ENCODE measurements at places on chromosomes 3 and 15. TPM values are rescaled to one million over a fixed set of nuclear protein-coding genes. Genes with fewer than 3 reads are reported as not detected.

Gene CHST13
- 1.1 TPM for total RNA-seq

Gene STRIT1
- not detected for total RNA-seq

Gene SNX22
- total RNA-seq: 0.77 TPM

Gene MAP6D1
- 5.7 TPM for total RNA-seq

Gene ZNF620
- 1.8 TPM for total RNA-seq

Measured in A549 treated with RU486 at 1 μM for 4 hours (cell line).